ENCODE measurements at places on chromosomes 7 and 10.

GRCh38 chr7:131328377-131329175 lies 900 bp downstream of the MKLN1 start:
- peak; percentile 13 for DNase-seq

DNA sequence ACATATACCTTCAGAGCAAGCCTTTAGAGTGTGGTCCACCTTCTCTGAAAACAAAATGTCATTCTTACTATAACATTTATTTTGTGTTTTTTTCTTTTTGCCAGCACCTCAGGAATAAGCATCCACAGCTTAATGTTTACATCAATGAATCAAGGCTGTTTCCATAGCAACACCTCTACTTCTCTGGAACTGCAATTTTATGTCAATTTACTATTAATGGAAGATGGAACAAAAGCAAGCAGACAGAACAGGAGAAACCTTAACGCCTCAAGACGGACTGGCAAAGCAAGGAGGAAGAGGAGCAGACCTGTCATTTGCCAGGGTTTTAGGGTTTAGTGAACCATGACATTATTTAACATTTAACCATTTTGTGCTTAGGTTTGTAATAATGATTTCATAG lies 63.1 kb downstream of the PRR15 start:
- no peak for DNase-seq

- no peak for DNase-seq
These were observed 42.8 kb downstream of the RNLS start for GRCh38 chr10:88540351-88540750.

GRCh38 chr7:28926871-28927597 lies 31.1 kb downstream of the TRIL start:
- peak; percentile 76 for DNase-seq

DNA sequence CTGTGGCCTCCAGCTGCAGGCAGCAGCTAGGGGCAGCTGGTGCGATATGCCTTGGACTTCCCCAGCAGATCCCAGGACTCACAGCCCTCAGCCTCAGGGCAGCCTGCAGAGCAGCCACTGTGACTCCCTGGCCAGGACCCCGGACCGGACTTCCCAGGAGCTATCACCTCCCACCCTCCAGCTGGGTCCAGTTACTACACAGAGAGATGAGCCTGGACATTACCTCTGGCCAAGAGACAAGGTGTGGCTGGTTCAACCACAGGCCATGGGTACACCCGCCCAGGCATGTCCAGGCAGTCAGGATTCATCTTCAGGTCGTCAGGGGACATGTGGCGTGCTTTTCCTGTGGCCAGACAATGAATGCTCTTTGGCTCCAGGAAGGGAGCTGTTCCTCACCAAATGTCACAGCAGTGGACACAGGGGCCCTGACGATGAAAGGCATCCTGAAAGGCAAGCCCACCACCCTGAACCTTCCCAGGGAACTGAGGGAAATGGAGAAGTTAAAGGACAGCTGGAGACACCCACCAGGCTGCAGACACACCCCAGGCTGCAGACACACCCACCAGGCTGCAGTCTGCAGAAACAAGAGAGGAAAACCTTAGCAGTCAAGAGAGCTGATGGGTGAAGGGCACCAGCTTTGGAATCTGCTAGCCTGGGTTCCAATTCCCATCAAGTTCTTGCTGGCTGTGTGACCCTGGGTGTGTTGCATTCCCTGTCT lies 25.8 kb upstream of the NANOS1 start:
- no peak for DNase-seq

- no peak for DNase-seq
These were observed 178.8 kb downstream of the ADAM12 start for GRCh38 chr10:126209451-126209850.

DNA sequence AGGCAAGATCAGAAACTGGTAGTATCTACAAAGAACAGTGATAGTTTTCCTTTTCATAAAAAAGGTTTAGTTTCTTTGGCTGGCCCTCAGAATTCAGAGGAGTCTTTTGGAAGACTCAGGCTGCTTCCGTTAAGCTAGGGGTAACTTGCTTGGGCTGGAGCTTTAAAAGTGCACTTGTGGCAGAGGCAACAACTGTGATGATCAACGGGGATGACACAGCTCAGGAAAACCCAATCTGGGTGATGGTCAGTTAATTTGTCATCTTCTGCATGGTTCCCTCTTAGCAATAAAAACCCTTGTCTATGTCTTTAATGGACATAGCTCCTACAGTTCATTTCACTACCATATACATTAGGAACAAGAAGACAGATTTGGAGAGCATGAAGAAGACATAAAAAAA lies 46.7 kb downstream of the SGMS1 start:
- DNase-seq = no peak

DNA sequence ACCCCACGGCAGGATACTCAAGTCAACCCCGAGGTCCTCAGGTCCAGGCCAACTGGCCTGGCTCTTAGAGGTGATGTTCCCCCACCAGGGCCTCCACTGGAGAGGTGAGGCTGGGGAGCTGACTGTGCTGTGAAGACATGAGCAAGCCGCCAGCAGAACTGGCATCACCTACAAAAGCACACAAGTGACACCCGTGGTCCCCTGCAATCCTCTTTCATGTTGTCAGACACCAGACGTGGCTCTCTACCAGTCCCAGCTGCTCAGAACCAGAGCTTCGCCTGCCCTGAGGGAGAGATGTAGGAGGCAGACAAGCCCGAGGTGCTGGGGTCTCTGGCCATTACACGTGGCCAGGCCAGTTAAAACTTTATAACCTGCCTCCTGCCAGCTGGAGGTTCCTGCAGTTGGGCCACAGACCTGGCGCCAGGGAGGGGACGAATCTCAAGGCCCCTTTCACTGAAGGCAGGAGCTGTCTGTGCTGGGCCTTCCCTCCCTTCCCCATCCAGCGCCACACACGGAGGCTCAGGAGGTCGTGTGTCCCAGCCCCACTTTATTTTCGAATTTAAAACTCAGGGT lies 2.2 kb downstream of the COMTD1 start:
- no peak for DNase-seq

- no peak for DNase-seq
These were observed 42.2 kb downstream of the ZNF33B start for GRCh38 chr10:42596196-42596595.

All from CD4-positive, alpha-beta T cell treated with Interleukin-17A for 1 hour (primary cell).